Esophagus muscularis mucosa (tissue), 4 donors: ENCODE measurements at places on chromosomes 6 and 20. TPM values are rescaled to one million over a fixed set of nuclear protein-coding genes. Genes with fewer than 3 reads are reported as not detected.

- no peak overlapping the region for H3K4me3 ChIP-seq
- H3K27ac ChIP-seq: no peak overlapping the region
- no peaks in the 10 kb centered on the region for H3K4me1 ChIP-seq
- peak; percentile 86 for DNase-seq
- H3K27me3 ChIP-seq: no peaks in the 10 kb centered on the region
These were observed 19.1 kb downstream of the IPCEF1 start for GRCh38 chr6:154337406-154338005.

DNA sequence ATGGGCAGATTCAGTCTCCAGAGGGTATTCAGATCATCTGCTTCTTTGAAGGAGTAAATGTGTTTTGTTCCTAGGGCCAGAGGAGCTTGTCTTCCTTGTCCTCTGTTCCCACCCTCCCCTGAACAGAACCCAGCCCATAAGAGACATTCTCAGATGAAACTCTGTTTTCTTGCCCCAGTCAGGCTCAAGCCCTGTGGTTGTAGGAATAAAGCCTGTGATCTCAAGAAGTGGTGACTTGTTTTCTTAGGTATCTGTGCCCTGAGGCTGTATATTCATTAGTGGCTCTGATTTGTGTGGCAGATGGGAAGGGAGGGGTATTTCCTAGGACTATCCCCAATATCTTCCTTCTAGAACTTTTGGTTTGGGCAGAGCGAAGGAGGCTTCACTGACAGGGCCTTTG is 27.9 kb downstream of the GSS start:
- no peak overlapping the region for H3K4me3 ChIP-seq
- H3K27ac ChIP-seq: no peak overlapping the region
- H3K36me3 ChIP-seq: peaks cover 69% of the 10 kb centered on the region
- no peaks in the 10 kb centered on the region for H3K27me3 ChIP-seq
- H3K4me1 ChIP-seq: peaks cover 5% of the 10 kb centered on the region

TUBB2A gene
- total RNA-seq: 112 TPM

DNA sequence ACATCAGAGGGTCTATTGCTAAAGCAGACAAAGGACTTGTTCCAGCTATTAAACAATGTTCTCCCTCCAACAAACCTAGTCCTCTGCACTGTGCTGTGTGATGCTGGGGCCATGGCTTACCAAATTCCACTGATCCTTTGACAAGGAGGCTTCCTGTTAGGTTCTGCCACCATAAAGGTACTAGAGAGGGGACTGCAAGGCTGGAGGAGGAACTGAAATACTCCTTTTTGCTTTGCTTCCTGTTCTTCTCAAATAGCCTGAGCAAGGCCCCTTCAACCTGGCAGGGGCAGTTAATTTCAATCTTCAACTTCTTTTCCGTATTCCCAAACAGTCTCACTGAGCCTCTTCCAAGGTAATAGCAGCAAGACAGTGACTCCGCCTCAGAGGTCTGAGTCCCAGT is 286.4 kb upstream of the IRAK1BP1 start:
- H3K4me3 ChIP-seq: no peak overlapping the region
- no peaks in the 10 kb centered on the region for H3K27me3 ChIP-seq
- DNase-seq: no peak
- no peaks in the 10 kb centered on the region for H3K4me1 ChIP-seq

DNA sequence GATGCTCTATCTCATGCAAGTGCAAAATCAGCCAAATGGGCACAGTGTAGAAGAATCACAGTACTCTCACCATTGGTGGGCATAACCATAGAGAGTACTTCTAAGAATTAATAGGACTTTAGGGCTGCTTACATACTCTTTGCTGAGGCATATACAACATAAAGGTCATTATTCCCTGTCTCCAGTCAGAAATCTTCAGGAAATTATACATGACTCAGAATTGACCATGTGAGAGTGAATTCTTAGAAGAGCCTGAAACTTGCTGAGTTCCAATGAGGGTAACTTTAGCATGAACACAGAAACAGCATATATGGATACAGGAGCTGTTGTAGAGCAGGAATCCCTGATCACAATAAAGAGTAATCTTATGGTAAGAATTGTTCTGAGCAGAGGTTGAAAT is 498.7 kb downstream of the TENT5A start:
- no peak overlapping the region for H3K4me3 ChIP-seq
- no peak for DNase-seq
- H3K27ac ChIP-seq: no peak overlapping the region
- H3K27me3 ChIP-seq: no peaks in the 10 kb centered on the region

GRCh38 chr6:12017263-12017662 is 5.2 kb downstream of the HIVEP1 start:
- no peak for DNase-seq
- H3K27me3 ChIP-seq: no peaks in the 10 kb centered on the region
- peaks cover 15% of the 10 kb centered on the region for H3K4me1 ChIP-seq
- H3K36me3 ChIP-seq: peaks cover 9% of the 10 kb centered on the region
- H3K27ac ChIP-seq: no peak overlapping the region
- no peak overlapping the region for H3K4me3 ChIP-seq
